ENCODE measurements at places on chromosomes 11 and 22.

DNA sequence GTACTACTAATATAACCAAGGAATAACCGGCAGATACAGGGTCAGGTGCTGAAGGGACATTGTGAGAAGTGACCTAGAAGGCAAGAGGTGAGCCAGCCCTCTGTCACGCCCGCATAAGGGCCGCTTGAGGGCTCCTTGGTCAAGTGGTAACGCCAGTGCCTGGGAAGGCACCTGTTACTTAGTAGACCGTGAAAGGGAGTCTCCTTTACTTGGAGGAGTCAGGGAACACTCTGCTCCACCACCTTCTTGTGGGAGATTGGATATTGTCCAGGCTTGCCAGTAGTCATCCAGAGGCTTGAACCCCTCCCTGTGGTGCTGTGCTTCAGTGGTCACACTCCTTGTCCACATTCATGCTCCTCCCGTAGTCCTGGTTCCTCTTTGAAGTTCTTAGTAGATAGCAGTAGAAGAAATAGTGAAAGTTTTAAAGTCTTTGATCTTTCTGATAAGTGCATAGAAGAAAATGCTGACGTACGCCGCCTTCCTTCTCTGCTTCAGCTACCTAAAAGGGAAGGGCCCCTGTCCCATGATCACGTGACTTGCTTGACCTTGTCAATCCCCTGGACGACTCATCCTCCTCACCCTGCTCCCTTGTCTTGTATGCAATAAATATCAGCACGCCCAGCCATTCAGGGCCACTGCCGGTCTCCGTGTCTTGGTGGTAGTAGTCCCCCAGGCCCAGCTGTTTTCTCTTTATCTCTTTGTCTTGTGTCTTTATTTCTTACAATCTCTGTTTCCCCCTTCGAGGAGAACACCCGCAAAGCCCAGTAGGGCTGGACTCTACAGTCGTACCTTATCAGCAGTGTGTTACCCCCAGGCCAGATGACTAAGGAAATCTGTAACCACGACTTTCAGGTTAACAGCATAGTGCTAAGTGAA is 6.1 kb downstream of the NUP50 start:
- DNase-seq = no peak

GRCh38 chr11:95884802-95885201 is 39.1 kb downstream of the MTMR2 start:
- no peak for DNase-seq

DNA sequence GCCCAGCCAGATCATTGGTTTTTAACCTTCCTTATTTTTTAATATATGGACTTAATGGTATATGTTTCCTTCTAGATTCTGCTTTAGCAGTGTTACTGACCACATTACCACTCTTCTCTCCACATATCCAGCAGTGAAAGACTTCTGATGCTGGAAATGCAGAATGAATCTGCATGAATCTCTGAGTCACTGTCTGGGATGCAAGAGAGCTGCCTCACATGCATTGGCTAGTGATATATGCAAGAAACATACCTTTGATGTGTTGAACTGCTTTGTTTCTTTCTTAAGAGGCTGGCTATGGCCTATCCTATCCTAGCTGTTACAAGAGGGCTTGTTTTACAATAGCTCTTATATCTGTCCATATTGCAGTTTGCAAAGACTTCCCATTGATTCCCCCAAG is 16.6 kb upstream of the AMPD3 start:
- no peak for DNase-seq

GRCh38 chr11:114178656-114179055 is 117.5 kb upstream of the NNMT start:
- no peak for DNase-seq

- no peak for DNase-seq
Measured at GRCh38 chr11:71527576-71528210, 626 bp downstream of the KRTAP5-7 start.

GRCh38 chr22:44783581-44783980 is 31.2 kb downstream of the ARHGAP8 start:
- no peak for DNase-seq

GRCh38 chr22:30873661-30874060 is 94.9 kb downstream of the MORC2 start:
- no peak for DNase-seq

- no peak for DNase-seq
Measured at GRCh38 chr22:50087646-50088045, 2.2 kb upstream of the MOV10L1 start.

DNA sequence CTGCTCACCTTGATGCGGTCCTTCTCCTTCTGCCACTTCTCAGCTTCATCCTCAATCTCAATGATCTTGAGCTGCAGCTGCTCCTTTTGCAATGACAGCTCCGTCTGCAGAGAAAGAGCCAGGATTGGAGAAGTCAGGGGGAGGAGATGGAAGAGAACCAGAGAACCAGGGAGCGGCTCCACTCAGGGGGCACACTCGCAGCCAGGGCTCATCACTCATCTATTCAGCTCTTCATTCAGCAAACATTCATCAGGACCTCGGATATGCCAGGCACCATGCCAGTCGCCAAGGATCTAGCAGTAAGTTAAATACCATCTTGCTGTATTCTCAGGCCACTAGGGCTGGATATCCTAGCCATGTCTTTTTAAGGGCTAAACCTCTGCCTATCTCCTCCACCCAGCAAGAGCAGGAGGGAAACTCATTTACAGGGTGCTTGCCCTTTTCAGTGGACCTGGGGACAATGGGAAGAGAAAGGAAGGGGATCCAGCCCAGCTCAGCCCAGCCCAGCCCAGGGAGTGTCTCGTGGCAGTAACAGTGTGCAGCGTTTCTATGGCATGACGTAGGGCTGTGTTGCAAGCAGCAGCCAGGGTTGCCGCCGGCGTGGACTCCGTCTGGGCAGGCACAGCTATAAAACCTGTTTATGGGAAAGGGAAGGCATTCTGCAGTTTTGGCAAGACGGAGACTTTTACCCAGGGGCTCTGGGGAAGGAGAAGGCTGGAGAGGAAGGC is 9.4 kb downstream of the TRIM29 start:
- DNase-seq = no peak

- no peak for DNase-seq
Measured at GRCh38 chr11:20250644-20251247, 90.5 kb upstream of the DBX1 start.

DNA sequence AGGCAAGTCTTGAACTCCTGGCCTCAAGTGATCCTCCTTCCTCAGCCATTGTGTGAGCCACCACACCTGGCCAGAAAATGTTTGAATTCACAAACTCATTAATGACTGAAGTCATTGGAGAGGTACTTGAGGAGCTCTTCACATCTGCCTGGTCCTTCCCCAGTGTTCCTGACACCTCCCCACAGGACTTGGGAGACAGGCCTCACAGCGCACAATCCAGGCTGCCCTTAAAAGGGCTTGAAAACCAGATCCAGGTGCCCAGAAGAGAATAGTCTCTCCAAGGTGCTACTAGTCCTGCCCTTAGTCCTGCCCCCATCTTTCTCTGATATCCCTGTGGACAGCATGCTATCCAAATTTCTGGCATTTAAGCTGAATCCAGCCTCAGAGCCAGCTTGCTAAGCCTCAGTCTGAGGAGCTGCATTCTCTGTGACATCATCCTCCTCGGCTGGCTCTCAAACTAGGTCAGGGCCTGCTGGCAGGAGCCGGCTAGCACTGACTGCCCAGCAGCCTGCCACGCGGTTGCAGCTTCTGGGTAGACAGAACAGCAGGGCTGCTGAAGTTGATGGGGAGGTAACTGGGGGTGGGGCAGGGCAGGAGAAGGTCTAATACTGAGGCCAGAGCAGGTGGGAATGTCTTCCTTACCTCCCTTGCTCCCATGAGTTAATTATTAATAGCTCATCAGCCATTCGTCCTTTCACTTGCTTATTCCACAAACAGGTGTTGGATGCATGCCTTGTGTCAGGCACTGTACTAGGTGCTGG is 35.3 kb upstream of the NECTIN1 start:
- peak; percentile 30 for DNase-seq

GRCh38 chr11:95832763-95833162 is 42.5 kb downstream of the CEP57 start:
- DNase-seq = no peak

- no peak for DNase-seq
Measured at GRCh38 chr22:31866918-31867317, 77.4 kb upstream of the YWHAH start.

GRCh38 chr11:20277014-20277413 is 86.5 kb upstream of the HTATIP2 start:
- DNase-seq = no peak

GRCh38 chr11:110000850-110001249 is 92.3 kb upstream of the ZC3H12C start:
- no peak for DNase-seq

DNA sequence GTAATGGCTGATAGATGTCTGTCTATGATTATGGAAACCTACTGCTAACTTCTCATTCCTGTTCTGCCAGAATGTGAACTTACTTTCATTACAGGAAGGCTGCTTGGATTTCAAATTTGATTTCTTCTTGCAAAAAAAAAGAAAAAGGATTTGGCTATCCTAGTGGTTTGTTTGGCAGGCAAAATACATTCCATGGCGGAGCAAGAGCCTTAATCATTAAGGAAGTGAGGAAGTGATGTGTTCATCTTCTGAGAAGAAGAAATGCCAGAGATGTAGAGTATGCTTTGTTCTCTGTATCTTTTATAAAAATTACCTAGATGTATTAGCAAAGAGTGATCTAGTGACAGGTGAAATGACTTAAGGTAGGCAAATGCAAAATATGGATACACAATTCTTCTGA is 356.3 kb downstream of the SOX6 start:
- DNase-seq = no peak

DNA sequence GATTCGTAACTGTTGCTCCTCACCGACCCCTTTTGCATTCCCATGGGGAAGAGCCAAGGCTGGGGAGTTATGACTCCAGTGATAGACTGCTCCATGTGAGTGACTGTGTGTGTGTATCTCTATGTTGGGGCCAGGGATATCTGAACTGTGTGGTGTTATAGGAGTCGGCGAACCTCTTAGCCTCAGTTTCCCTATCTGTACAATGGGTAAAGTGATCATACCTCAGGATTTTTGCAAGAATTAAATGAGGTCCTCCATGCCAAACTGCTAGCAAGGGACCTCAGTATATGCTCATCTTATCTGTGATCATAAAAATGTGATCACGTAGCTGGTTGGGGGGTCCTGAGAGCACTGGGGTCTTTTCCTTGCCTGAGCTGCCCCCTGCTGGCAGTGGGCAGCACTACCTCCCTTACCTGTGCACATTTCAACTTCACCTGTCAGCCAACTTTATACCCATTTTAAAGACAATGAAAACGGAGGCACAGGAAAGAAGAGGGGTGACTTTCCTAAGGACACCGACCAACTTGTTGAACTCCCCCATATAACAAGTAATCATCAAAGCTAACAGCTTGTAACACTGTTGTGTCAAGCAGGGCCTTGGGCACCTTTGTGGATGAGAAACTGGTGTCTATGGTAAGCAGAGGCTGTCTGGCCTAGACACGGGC is 1.4 kb upstream of the DPP3 start:
- DNase-seq = no peak

DNA sequence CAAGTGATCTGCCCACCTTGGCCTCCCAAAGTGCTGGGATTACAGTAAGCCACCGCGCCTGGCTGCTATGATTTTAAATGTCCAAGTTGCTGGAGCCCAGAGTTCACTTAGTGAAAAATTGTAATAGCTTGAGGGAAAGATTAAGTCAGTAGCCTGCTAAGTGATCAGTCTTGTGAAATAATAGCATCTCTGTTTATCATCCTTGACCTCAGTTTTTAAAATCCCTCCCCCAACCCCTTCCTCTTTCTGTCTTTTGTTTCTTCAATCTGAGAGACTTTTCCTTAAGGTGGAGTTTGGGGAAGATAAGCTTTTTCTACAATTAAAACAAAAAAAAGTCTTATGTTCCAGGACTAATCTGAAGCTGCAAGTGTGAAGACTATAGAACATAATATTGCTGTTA is 6.4 kb downstream of the HIPK3 start:
- DNase-seq = no peak

DNA sequence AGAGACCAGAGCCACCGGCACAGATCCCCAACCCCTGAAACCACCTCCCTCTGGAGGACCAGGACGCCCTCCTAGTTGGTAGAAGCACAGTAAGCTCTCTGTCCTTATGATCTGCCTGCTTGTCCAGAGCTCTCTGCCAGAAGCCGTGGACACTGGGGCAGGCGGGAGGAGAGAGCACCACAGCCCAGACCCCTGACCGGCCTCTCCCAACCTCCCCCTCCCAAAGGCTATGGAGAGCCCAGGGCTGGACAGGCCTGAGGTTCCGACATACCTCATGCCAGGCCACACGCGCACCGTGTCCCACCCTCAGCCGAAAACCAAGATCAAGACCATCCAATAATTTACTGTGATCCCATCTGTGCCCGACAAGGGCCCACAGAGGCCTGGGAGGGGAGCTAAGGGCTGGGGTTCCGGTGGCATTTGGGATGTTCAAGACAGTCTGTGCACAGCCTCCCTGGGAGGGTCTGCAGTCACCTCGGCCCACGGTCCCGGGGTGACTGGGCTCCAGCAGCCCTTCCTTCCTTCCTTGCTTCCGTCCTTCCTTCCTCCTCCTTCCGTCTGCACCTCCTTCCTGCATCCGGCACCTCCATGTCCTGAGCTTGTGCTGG is 3.4 kb downstream of the HRAS start:
- no peak for DNase-seq

All from NCI-H187 (cell line).